ENCODE measurements at places on chromosomes 1 and 21. TPM values are rescaled to one million over a fixed set of nuclear protein-coding genes. Genes with fewer than 3 reads are reported as not detected.

- no peak for DNase-seq
These were observed 178.8 kb downstream of the KCNJ6 start for GRCh38 chr21:37737507-37737906.

DNA sequence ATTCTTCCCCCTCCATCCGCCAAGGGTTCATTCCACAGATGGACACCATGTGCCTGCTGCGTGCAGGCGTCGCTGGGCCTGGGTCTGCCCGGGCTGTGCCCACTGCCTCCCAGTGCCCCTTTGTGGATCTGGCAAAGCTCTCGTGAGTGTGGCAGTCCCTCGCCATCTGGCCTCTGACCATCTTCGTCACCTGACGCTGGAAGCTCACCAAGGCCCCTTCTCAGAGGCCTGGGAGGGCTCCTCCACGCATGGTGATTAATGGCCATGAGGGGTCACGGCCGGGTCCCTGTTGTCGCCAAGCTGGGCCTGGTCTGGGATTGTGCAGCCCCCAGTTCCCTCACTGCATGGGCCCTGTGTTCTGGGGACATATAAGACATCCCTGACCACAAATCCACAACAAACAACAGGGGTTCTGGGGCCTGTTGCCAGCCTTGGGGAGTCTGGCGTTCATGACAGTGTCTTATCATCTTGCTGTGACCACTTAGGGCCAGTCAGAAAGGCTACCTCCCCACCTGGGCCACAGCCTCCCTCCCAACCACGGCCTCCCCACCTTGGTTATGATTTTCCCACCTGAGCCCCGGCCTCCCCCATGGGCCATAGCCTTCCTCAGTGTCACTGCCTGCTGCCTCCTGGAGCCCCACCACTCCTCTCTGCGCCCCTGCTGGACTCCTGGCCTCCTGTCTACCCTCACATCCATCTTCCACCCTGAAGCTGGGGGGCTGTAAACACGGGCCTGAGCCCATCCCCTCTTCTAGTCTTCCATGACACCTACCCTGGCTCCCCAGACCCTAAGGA, 27.9 kb downstream of the SLC45A1 start:
- DNase-seq = peak; percentile 66

DNA sequence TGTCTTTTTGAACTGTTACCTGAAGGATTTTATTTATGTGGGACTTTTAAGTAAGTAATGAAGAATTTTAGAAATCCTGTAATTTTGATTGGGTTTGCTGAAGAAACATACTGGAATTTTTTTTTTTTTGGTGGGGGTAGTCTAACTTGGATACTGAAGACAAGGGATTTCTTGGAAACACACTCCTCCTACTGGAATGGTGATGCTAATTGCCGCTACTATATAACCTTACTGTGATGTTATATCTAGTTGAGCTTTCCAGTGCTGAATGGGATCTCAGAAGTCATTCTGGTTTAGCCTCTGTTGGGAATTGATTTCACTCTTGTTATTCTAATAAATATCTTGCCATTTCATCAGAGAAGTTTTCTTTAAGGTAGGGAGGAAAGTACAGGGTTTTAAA, 8.4 kb downstream of the PPP2R5A start:
- no peak for DNase-seq

GRCh38 chr1:94596260-94596659, 54.7 kb upstream of the F3 start:
- DNase-seq = no peak

DNA sequence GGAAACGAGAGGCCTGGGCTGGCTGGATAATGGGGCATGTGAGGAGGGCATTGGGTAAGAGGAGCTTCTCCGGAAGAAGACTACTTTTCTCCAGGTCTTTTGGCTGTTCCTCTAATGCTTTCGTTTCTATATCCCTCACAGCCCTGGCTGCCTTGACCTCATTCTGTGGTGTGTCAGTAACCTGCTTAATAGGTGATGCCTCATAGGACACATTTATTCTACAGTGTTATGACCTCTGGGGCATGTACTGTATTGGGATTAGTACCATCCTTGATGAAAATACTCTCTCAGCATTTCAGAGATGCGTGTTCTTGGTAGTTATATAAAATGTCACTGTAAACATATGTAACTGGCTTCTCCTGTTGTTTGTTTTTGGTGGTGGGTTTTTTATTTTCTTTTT, 40.1 kb downstream of the PGM1 start:
- DNase-seq = no peak

GRCh38 chr1:158485455-158485854, 13.4 kb downstream of the OR10R2 start:
- no peak for DNase-seq

DNA sequence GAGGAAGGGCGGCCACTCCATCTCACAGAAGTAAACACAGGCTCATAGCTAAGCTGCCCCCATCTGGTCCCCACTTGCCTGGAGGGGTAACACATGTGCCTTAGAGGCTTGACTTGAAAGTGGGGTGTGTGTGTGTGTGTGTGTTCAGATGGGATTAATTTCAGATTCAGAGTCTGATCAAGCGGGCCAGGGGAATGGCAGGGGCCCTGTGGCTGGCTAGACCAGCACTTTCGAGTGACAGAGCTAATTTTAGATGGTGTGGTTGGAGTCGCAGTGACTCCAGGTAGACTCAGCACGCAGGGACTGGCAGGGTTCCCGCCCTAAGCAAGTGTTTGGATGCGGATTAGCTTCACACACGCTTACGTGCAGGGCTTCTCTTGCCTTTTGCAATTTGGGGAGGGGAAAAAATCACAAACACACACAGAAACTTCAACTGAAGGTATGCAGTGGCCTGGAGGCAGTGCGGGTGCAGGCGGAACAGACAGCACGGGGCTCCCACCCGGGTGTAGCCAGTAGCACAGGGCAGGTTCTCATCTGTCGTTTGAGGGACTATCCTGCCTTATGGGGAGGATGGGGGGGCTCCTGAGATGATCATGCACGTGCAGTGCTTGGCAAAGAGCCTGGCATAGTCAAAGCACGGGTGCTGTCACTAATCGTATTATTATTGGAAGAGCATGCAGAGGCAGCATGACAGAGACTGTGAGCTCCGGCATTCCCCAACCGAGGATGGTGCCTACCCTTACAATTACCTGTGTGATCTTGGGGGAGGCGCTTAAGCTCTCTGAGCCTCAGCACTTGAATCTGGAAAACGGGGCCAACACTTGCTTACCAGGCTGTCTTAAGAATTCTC, 1.3 kb downstream of the EDN2 start:
- no peak for DNase-seq

The CDKN2C gene
- total RNA-seq = 2.4 TPM

DNA sequence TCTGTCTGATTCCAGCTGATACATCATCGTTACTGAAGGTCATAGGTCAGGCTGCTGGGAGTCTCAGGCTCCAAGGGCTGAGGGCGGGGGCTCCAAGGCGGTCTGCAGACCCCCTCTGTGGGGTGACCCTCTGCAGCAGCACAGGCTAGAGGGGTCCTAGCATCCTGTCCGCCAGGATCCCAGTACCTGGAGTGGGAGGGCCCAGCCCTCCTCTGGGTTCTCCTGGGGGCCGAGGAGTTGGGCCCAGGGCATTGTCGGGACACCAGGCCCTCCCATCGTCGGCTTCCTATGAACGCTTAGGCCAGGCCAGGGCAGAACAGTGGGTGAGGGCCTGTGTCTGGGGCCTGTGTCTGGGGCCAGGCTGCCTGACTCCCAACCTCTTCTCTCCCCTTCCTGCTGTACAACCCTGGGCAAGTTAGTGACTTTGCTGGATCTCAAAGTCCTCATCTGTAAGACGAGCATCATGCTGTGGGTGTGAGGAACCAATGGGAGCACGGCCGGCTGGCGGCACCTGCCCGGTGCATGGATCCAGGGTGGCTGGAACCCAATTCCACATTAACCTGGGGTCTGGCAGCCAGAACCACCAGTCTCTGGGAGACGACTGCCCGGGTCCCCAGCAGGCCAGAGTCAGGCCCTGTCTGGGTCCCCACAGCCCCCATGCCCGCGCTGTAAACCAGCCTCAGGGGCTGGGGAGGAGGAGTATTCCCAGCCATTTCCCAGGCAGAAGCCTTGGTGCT, 56.2 kb upstream of the COL18A1 start:
- no peak for DNase-seq

- no peak for DNase-seq
These were observed 265.1 kb downstream of the PTPRU start for GRCh38 chr1:29501227-29501976.

The PLA2G2F gene
- not detected for total RNA-seq

The OR2L3 gene
- total RNA-seq = not detected

- no peak for DNase-seq
These were observed 10.1 kb upstream of the EFNA1 start for GRCh38 chr1:155117610-155118009.

The MFSD2A gene
- total RNA-seq = 6.1 TPM

The C1orf216 gene
- 10.0 TPM for total RNA-seq

GRCh38 chr1:30743584-30744059, 14.0 kb downstream of the LAPTM5 start:
- no peak for DNase-seq

- no peak for DNase-seq
These were observed 21.7 kb downstream of the INTS7 start for GRCh38 chr1:212013672-212014071.

DNA sequence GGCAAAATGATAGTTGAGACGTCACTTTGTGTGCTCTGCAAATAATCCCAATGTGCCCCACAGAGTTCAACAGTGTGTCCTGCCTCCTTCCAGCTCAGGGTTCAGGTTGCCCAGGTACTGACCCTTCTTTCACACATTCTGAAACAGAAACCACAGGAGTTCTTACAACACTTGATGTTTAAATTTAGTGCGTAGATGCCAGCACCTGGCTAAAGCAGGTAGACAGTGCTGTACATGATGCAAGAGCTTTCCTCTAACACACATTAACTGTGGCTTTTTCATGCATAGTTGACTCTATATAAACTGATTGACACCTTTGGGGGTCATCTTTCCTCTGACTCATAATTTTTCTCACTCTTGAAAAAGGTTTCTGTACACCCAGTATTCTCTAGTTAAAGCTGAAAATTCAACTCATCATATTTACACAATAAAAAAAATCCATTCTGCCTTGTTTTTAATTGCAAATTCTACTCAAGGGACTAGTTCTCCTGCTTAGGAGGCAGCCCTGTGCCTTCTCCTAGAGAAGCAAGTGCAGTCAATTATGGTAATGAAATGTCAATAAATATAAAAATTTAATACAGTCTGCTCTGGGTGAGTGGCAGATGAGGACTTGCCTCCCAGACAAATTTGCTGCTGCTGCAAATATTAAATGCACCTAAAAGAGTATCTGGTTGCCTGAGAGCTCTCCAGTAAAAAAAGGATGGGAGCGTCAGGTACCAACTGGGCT, 91.4 kb downstream of the NR5A2 start:
- no peak for DNase-seq
